Epithelial cell of alveolus of lung (primary cell): ENCODE measurements at places on chromosomes 2 and 18. TPM values are rescaled to one million over a fixed set of nuclear protein-coding genes. Genes with fewer than 3 reads are reported as not detected.

SYT4 gene
- not detected in 2 replicates for total RNA-seq

FBXO15 gene
- total RNA-seq, result 0.91 TPM in 1 of 2 replicates, not detected in the other

VAPA gene
- 171 and 242 TPM in 2 replicates for total RNA-seq

MAPRE2 gene
- total RNA-seq, result 11.3 and 19.4 TPM in 2 replicates

CELF4 gene
- not detected in 2 replicates for total RNA-seq
